ENCODE measurements at places on chromosomes 13 and 19. TPM values are rescaled to one million over a fixed set of nuclear protein-coding genes. Genes with fewer than 3 reads are reported as not detected.

- no peaks in the 10 kb centered on the region for H3K4me1 ChIP-seq
- H3K4me3 ChIP-seq: no peak overlapping the region
- no peak overlapping the region for H3K27ac ChIP-seq
- no peaks in the 10 kb centered on the region for H3K36me3 ChIP-seq
Observed at GRCh38 chr13:23467048-23467931, 33.8 kb upstream of the SACS start.

GRCh38 chr19:17402982-17403855 lies 2.2 kb downstream of the BST2 start:
- no peak overlapping the region for H3K4me3 ChIP-seq
- no peak overlapping the region for H3K27ac ChIP-seq
- no peaks in the 10 kb centered on the region for H3K27me3 ChIP-seq

GRCh38 chr13:54029226-54029625 lies 1000.6 kb downstream of the OLFM4 start:
- H3K4me3 ChIP-seq: no peak overlapping the region
- no peaks in the 10 kb centered on the region for H3K4me1 ChIP-seq
- no peaks in the 10 kb centered on the region for H3K27me3 ChIP-seq
- DNase-seq: no peak
- no peak overlapping the region for H3K27ac ChIP-seq
- no peaks in the 10 kb centered on the region for H3K36me3 ChIP-seq

DNA sequence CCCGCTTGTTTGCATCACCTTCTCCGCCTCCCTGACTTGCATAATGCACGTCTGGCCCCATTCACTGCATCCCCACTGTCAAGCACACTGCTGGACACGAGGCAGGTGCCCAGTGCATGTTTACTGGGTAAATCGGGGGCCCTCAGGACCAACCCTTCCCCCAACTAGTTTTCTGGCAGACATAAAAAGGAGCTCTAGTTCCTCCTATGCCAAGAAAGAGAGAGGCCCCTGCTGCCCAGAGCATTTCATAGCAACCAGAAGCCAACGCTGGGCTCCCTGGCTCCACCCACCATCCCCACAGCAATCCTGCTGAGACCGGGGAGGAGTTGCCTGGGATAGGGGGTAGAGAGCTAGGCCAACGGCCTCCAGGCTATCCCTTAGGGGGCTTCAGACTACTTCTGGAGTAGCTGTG lies 23.2 kb downstream of the ANKRD27 start:
- no peak overlapping the region for H3K27ac ChIP-seq
- 0 out of 2 replicates have a peak, but pooled peaks cover 6% of the 10 kb centered on the region for H3K36me3 ChIP-seq
- no peaks in the 10 kb centered on the region for H3K27me3 ChIP-seq
- DNase-seq: no peak
- H3K4me1 ChIP-seq: no peaks in the 10 kb centered on the region
- no peak overlapping the region for H3K4me3 ChIP-seq

- H3K27ac ChIP-seq: no peak overlapping the region
- no peak for DNase-seq
- peak overlapping the region; percentile 66 for H3K4me3 ChIP-seq
- no peaks in the 10 kb centered on the region for H3K27me3 ChIP-seq
- H3K36me3 ChIP-seq: no peaks in the 10 kb centered on the region
Observed at GRCh38 chr19:1489463-1490310, 463 bp downstream of the PCSK4 start.

DNA sequence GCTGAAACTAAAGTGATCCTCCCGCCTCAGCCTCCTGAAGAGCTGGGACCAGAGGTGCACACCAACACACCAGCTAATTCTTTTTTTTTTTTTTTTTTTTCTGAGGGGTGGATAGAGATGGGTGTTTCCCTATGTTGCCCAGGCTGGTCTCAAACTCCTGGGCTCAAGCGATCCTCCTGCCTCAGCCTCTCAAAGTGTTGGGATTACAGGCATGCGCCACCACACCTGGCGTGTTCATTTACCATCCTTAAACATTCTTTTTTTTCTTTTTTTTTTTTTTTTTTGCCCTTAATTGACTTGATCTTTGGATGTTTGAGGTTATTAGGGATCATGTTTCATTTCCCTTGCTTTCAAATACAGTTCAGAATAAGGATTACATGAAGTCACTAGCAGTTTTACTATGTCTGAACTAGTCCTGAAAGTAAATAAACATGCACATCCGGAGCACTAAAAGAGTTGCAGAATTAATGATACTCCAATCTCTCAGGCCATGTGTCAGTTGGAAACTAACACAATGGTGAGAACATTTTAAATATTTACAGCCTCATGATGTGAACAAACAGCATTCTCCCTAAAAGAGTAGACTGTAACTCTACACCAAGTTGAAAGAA lies 10.2 kb downstream of the UTP14C start:
- H3K27me3 ChIP-seq: no peaks in the 10 kb centered on the region
- H3K27ac ChIP-seq: no peak overlapping the region
- no peaks in the 10 kb centered on the region for H3K4me1 ChIP-seq
- DNase-seq: no peak
- no peak overlapping the region for H3K4me3 ChIP-seq

DNA sequence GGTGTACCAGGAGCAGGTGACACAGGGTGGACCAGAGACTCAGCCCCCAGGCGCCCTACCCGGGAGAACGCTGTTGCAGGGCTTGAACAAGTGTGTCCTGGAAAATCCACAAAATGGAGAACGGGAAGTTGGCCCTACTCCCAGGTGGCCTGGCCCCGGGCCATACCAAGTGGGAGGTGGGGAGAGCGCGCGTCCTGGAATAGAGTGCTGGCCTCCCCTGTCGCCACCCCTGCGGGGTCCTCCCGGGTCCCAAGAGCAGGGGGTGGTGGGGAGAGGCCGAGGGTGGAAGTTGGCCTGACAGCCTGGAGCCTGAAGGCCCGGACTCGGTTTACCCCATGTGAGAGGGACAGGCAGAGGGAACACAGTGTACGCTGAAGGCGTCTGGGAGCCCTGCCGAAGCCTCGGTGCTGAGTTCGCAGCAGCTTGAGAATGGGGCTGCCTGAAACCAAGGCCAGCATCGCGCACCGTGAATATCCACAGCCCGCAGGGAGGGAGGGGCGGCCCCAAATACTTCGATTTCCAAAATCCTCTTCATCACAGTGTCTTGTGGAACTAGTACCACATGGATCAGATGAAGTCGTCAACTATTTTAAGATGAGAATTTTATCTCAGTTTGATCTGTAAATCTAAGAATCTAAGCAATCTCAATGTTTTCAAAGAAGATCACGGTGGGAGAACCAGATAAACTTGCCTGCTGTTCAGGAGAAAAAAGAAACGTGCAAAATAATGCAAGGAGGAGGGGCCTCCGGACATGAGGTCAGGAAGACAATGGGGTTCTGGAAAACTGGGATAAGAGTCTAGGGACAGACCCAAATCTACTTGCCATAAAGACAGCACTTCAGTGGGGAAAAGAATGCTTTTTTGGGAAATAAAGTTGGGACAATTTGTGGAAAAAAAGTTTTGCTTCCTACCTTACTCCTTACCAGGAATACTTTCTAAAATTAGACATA lies 10.4 kb upstream of the KLF16 start:
- peaks cover 9% of the 10 kb centered on the region for H3K4me1 ChIP-seq
- H3K27me3 ChIP-seq: no peaks in the 10 kb centered on the region
- H3K36me3 ChIP-seq: no peaks in the 10 kb centered on the region
- H3K4me3 ChIP-seq: peak overlapping the region; percentile 77
- 0 out of 2 replicates have a peak overlapping the region, but pooled peaks have one; percentile 23 for H3K27ac ChIP-seq

GRCh38 chr19:13234518-13234917 lies 84.3 kb downstream of the IER2 start:
- no peaks in the 10 kb centered on the region for H3K36me3 ChIP-seq
- DNase-seq: no peak
- H3K27ac ChIP-seq: no peak overlapping the region

- no peak overlapping the region for H3K27ac ChIP-seq
- no peak overlapping the region for H3K4me3 ChIP-seq
- no peaks in the 10 kb centered on the region for H3K4me1 ChIP-seq
- H3K27me3 ChIP-seq: no peaks in the 10 kb centered on the region
Observed at GRCh38 chr13:108305655-108306054, 36.1 kb downstream of the TNFSF13B start.

GRCh38 chr19:814152-815078 lies 7.3 kb downstream of the PLPPR3 start:
- DNase-seq: no peak
- H3K4me3 ChIP-seq: no peak overlapping the region
- H3K27me3 ChIP-seq: no peaks in the 10 kb centered on the region
- H3K4me1 ChIP-seq: no peaks in the 10 kb centered on the region
- peaks cover 5% of the 10 kb centered on the region for H3K36me3 ChIP-seq

DNA sequence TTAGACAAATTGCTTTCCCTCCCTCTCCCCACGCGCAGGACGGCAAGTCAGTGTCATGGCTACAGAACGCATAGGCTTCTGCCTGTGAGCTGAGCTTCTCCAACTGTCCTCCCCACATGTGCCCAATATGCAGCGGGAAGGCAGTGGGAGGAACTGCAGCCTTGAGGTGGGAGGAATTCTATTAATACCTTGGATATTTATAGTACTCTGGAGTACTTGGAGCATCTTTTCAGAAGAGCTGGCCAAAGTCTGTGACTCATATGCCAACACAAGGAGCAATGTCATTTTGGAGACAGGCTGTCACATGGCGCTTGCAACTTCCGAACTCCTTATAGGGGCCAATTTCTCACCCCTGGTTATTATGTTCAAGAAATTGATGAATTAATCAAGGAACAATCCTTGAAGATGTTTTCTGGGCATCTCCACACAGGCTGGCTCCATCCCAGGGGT lies 245.0 kb upstream of the SERP2 start:
- H3K27ac ChIP-seq: no peak overlapping the region
- no peak overlapping the region for H3K4me3 ChIP-seq
- DNase-seq: no peak
- no peaks in the 10 kb centered on the region for H3K27me3 ChIP-seq
- H3K4me1 ChIP-seq: no peaks in the 10 kb centered on the region

DNA sequence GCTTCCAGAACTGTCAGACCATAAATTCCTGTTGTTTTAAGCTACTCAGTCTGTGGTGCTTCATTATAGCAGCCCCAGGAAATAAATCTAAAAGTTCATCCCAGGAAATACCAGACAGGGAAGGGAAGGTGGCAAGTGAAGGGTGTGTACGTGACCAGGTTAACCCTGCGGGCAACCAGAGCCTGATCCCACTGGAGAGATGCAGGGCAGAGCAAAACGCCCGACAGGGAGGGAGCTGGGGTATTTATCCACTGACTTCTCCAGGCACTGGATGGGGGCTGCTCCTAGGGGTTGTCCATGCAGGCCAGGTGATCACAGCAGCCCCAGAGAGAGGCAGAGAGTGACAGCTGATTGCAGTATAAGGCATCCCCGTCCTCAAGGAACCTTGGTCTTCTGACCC lies 150.9 kb downstream of the CACNA1A start:
- H3K36me3 ChIP-seq: no peaks in the 10 kb centered on the region
- H3K27ac ChIP-seq: no peak overlapping the region
- DNase-seq: no peak
- H3K4me3 ChIP-seq: no peak overlapping the region
- peaks cover 93% of the 10 kb centered on the region for H3K27me3 ChIP-seq
- no peaks in the 10 kb centered on the region for H3K4me1 ChIP-seq

DNA sequence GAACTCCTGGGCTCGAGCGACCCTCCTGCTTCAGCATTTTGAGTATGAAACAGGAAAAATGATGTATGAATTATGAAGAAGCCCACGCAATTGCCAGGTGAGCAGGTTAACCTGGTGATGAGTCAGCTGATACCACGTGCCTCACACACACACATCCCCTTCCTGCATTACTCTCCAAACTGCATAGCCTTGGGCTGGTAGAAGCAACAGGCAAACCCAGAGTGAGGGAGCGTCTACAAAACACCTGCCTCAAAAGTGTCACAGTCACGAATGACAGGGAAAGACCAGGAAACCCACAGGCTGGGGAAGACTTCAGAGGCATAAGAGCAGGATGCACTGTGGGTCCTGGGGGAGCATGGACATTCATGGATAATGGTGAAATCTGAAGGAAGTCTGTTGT lies 192.8 kb upstream of the IRS2 start:
- H3K4me1 ChIP-seq: peaks cover 6% of the 10 kb centered on the region
- DNase-seq: peak; percentile 12
- H3K4me3 ChIP-seq: no peak overlapping the region
- H3K36me3 ChIP-seq: no peaks in the 10 kb centered on the region
- no peak overlapping the region for H3K27ac ChIP-seq

DNA sequence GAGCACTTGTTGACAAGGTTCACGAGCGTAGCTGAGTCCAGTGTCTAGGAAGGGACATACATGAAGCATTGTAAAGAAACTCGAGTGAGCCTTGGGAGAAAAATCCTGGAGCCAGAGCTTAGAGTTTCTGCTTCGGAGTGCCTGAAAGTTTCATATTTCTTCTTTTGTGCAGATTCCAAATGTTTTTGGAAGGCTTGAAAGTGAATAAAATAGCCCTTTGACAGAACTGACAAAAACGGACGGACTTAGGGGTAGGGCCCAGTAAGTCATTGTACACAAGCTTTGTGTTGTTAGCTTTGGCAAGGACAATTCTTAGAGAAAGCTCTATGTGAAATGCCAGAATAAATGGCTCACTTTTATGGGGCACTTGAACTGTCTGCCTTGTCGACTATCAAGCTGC lies 2.8 kb downstream of the RNF113B start:
- H3K27ac ChIP-seq: no peak overlapping the region
- H3K4me3 ChIP-seq: no peak overlapping the region
- no peak for DNase-seq

- no peaks in the 10 kb centered on the region for H3K27me3 ChIP-seq
- DNase-seq: no peak
- H3K4me1 ChIP-seq: no peaks in the 10 kb centered on the region
- H3K4me3 ChIP-seq: no peak overlapping the region
- no peaks in the 10 kb centered on the region for H3K36me3 ChIP-seq
Observed at GRCh38 chr13:33798023-33798422, 19.9 kb upstream of the RFC3 start.

DNA sequence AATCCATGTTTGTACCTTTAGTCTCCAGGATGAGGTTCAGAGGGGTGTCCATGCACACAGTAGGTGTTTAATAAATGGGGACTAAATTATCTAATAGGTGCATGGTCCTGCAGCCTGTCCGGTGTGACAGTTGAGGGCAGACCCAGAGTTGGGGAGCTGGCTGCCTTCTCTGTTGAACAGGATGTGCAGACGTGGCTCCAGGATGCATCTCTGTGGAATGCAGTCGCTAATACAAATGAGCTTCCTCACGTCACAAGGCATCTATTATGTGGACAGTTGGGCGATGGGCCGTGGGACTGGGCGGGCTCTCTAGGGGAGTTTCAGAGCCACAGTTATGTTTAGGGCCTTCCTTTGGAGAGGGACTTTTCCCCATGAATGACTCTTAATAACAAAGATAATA lies 71.0 kb downstream of the SIPA1L3 start:
- H3K27ac ChIP-seq: no peak overlapping the region
- no peak for DNase-seq
- no peaks in the 10 kb centered on the region for H3K27me3 ChIP-seq
- peaks cover 11% of the 10 kb centered on the region for H3K4me1 ChIP-seq

GRCh38 chr13:48784916-48785548 lies 131.3 kb downstream of the CYSLTR2 start:
- H3K27ac ChIP-seq: no peak overlapping the region
- no peak for DNase-seq
- no peaks in the 10 kb centered on the region for H3K27me3 ChIP-seq
- H3K4me1 ChIP-seq: no peaks in the 10 kb centered on the region

Gene VRK3
- total RNA-seq: 62.5 TPM

Gene DACT3
- 0.13 TPM for total RNA-seq

Gene ZNF223
- 4.2 TPM for total RNA-seq
